ENCODE measurements at places on chromosomes 2 and 18.

GRCh38 chr18:13614641-13615288, 111.6 kb downstream of the FAM210A start:
- peak; percentile 37 for DNase-seq

- no peak for DNase-seq
These were observed 250.8 kb upstream of the OSR1 start for GRCh38 chr2:19609266-19609665.

DNA sequence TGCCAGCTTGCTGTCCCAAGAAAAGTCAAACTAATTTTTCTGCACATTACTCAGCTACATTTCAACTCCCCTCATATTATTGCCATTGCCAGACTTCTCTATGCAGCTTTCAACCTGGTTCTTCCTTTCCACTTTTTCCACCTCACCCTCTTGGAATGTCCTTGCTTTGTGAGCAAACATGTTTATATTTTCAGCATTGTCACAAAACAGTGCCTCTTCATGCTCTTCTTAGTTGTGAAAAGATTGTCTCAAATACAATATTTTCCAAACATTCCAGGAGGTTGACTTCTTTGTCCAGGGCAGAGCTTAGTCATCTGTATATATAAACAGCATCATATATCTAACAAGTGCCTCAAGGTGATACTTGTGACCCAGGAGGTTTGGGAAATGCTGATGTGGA, 803.3 kb upstream of the CELF4 start:
- no peak for DNase-seq

DNA sequence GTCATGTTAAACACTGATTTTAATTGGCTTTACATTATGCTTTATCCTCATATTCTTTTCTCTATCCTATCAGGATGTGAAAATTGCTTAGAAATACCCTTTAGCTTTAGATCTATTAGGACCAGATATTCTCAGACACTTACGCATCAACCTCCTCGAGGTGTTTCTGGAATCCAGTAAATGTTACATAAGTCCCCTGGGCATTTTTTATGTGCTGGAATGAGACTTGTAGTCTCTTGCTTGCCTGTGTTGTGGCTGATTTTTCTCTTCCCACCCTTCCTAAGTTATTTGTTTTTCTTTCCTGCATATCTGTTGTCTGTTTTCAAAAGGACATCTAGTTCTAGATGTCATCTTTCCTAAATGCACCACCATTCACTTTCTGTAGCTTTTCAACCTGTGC, 197.1 kb downstream of the CCDC85A start:
- no peak for DNase-seq

- DNase-seq, result no peak
These were observed 934.1 kb upstream of the KLHL29 start for GRCh38 chr2:22450831-22451230.

DNA sequence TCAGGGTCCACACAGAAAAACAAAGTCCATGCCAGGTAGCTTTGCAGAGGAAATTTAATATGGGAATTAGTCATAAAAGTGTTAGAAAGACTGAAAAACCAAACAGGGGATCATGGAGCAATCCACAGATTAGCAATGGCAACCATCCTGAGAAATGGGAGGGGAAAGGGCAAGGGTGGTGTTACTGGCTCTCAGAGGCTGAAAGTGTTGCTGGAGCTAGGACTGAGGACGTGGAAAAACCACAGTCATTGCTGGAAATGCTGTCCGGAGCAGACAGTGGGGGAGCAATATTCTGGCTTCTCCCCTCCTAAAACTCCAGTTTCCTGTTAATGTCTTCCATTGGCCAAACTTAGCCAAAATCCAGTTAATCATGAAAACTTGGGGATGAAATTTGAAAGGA, 172.4 kb downstream of the ZBTB7C start:
- DNase-seq, result no peak

GRCh38 chr2:113225263-113226259, 51.8 kb downstream of the PSD4 start:
- DNase-seq, result no peak

GRCh38 chr18:56298935-56299334, 339.5 kb downstream of the TXNL1 start:
- peak; percentile 18 for DNase-seq

DNA sequence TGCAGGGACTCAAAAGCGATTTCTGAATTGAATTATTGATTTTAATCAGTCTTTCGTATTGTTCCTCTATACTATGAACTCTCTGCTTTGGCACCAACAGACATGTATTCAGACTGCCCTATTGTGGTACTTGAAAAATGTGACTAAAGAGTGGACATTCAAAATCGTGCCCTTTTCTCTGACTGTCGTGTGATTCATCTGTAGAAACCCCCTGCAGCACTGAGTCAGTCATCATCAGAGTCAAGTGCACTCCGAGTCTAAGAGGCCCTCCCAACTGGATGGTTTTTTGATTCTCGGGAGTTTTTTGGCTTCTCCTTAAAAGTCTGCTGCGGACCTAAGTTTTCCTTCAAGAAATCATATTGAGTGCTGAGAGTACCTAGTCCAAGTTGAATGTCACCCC, 96.4 kb upstream of the FOSL2 start:
- peak; percentile 18 for DNase-seq
